Activated CD4-positive, alpha-beta T cell treated with anti-CD3 and anti-CD28 coated beads, Interleukin-2, amount 10 ng/mL, durations not matched to agents 24 days and 14 days (primary cell): ENCODE measurements at places on chromosomes 1 and 21. TPM values are rescaled to one million over a fixed set of nuclear protein-coding genes. Genes with fewer than 3 reads are reported as not detected.

GRCh38 chr1:43719063-43719462, 11.7 kb downstream of the ST3GAL3 start:
- DNase-seq, result no peak

DNA sequence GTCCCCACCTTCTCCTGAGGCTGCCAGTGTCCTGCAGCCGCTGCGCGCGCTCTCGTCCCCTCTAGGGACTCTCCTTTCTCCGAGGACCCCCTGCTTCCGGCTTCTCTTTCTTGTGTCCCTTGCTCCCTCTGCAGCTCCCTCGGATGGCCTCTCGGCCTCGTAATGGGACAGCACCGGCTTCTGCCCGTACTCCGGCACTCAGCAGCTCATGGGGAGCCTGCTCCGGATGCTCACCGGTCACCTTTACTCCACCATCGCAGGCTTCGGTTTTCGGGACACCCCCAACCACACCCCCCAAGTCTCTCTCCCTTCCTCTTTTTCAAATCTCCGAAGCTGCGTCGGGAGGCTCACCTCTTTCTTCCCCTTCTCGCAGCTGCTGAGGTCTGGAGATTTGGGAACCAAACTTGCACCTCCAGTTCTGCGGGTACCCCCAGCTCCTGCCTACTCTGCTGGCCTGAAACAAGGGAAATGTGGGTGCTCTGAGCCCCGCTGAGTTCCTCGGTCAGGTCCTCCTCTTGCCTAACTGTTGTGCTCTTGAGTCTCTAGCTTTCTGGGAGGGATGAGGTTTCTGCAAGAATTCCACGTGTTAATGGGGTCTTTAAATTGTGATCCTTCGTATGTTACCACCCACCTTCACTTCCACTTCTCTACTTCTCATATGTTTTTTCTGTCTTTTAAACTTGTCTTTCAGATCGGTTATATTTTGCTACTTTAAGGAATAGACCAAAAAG, 930 bp downstream of the CDC14A start:
- DNase-seq, result peak; percentile 83

GRCh38 chr1:6243053-6243834, 735 bp upstream of the HES3 start:
- DNase-seq, result no peak

- DNase-seq, result no peak
These were observed 88.8 kb downstream of the RGL1 start for GRCh38 chr1:183893561-183894289.

GRCh38 chr1:53288002-53288789, 39.7 kb downstream of the LRP8 start:
- DNase-seq, result no peak

DNA sequence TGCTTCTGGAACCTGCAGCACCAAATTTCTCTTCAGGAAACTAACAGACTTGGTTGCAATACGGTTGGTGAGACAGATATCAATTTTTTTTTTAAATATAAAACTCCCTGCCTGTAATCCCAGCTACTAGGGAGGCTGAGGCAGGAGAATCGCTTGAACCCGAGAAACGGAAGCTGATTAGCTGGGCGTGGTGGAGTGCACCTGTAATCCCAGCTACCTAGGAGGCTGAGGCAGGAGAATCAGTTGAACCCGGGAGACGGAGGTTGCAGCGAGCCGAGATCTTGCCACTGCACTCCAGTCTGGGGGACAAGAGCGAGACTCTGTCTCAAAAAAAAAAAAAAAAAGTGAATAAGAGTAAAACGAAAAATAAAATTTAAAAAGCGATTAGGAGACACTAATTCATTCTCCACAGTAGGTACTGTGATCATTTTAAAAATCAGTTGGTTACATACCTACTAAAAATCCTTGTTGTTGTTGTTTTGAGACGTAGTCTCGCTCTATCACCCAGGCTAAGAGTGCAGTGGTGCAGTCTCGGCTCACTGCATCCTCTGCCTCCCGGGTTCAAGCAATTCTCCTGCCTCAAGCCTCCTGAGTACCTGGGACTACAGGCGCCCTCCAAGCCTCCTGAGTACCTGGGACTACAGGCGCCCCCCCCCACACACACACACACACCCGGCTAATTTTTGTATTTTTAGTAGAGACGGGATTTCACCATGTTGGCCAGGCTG, 796 bp upstream of the RBM8A start:
- DNase-seq, result peak; percentile 67

GRCh38 chr1:180198196-180198595, 31.9 kb upstream of the LHX4 start:
- no peak for DNase-seq

DNA sequence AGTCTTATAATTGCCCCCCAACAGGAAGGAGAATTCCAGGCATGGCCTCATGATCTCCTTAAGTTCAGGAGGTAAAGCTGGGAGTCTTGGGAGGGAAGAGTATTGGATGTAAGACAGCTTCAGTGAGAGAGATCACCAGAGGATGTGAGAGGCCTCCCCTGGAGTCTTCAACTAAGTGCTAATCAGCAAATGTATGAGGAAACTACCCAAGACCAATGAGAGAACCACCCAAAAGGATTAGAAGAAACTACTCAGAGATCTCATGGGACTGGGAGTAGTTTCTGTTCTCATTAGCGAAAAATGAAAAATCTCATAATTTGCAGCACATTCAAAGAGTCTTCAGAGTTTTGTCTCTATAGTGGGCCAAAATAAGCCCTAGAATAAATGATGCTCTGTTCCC, 36.6 kb upstream of the WNT2B start:
- DNase-seq, result no peak

GRCh38 chr21:36948686-36949085, 17.8 kb downstream of the HLCS start:
- no peak for DNase-seq

- DNase-seq, result no peak
These were observed 10.3 kb downstream of the PRRX1 start for GRCh38 chr1:170674239-170674638.

DNA sequence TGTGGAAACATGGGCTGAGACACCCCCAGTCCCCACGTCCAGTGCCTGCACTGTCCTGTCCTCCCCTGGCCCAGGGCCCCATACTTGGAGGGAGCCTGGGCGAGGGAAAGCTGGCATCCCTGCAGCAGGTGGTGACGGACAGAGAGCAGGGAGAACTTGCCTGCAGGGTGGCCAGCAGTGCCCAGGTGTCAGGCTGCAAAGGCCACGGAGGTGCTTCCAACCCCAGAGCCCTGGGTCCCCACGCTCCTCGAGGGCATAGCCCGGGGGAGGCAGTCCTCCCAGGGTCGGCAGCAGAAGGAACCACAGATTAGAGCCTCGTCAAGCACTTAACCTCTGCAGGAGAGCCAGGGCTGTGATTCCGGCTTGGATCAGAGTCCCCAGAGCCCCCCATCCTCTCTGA, 77.5 kb downstream of the ARHGEF16 start:
- no peak for DNase-seq

Gene RGS13
- not detected in 2 replicates for total RNA-seq

GRCh38 chr21:35697321-35697808, 363.0 kb downstream of the SETD4 start:
- no peak for DNase-seq

Gene SLC44A5
- total RNA-seq, result not detected in 2 replicates

DNA sequence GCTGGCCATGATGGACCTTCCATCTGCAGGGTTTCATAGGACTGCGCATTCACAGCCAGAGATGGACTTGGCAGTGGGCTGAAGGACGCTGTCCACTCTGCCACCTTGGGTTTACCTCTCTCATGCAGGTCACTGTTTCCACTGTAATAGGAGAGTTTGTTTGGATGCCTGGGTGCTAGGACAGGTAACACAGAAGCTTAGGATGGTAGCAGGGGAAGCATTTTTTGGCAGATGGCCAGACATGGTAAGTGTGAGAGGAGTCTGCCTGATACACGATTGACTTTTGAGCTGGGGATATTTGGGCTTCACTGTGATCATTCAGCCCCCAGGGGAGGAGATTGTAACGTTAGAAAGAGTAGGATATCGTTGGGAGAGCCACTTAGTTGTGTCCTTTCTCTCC, 11.8 kb downstream of the PSEN2 start:
- peak; percentile 71 for DNase-seq

DNA sequence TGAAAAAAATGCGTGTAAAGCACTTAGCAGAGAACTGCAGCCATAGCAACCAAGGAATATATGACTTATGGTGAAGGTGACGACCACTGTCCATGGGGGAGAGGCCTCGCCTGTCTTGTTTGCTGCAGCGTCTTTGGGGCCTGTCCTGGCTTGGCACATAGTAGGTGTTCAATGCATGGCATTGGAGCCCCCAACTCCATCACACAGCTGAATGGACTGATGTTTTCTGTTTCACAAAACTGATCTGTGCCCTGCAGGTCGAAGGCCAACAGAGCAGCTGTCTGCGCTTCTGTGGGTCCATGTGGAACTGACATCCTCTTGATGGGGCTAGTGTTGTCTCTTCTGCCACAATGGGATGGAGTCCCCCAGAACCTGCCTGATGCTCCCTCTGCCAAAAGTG, 296.0 kb downstream of the PTPRU start:
- DNase-seq, result no peak

DNA sequence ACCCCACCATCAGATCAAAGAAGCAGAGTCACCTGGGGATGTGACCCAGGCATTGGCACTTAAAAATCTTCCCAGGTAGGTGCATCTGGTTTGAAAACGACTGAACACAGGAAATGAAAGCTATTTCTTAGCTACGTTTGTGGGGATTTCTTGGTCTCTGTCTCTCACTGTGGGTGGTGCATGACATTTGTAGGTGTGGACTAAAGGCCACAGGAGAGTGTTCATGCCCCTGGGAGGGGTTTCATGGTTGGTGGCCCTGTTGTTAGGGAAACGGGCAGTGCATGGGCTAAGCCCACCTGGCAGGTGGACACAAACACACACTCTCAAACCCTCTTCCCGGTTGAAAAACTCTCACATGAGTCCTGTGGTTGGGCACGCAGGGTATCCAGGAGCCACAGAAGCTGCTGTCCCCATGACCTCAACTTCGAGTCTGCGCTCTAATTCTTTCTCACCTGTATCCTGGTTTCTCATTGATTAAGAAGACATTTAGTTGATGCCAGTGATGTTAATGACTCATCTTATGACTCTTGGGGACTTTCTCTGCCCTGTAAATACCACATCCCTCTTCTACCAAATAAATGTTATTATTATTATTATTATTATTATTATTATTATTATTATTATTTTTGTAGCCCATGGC, 119.4 kb downstream of the MRPS6 start:
- DNase-seq, result peak; percentile 80

DNA sequence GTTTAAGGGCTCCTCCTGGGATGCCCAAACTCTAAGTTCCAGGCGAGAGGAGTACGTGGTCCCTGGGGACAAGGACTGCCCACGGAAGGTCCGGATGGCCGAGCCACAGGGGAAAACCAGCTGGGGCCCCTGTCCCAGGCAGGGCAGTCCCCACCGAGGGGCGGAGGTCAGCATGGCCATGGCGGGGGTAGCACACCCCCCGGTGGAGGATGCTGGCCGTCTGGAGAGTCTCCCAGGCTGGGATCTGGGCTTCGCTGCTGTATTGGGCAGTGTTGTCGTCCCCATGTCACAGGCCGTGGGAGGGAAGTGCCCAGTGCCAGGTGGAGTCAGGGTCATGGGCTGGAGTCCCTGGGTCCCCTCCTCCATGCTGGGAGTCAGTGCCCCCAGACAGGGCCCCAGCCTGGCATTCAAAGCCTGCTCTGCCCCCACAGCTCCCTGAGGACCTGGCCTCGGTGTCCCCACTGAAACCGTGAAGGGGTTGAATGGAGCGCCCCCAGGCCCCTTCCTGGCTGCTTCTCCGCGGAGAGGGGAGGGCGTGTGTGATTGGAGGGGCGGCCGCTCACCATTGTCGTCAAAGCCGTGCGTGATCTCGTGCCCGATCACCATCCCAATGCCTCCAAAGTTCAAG, 6.8 kb downstream of the PRXL2B start:
- no peak for DNase-seq

GRCh38 chr1:5659606-5660005, 332.6 kb downstream of the NPHP4 start:
- DNase-seq, result no peak

- peak; percentile 69 for DNase-seq
These were observed 768 bp upstream of the RIIAD1 start for GRCh38 chr1:151720554-151720953.

GRCh38 chr1:224170748-224171478, 12.1 kb upstream of the DEGS1 start:
- DNase-seq, result peak; percentile 80

Gene ADAMTS1
- total RNA-seq, result 0.95 and 1.7 TPM in 2 replicates

Gene DEPDC1
- 10.8 and 13.3 TPM in 2 replicates for total RNA-seq

DNA sequence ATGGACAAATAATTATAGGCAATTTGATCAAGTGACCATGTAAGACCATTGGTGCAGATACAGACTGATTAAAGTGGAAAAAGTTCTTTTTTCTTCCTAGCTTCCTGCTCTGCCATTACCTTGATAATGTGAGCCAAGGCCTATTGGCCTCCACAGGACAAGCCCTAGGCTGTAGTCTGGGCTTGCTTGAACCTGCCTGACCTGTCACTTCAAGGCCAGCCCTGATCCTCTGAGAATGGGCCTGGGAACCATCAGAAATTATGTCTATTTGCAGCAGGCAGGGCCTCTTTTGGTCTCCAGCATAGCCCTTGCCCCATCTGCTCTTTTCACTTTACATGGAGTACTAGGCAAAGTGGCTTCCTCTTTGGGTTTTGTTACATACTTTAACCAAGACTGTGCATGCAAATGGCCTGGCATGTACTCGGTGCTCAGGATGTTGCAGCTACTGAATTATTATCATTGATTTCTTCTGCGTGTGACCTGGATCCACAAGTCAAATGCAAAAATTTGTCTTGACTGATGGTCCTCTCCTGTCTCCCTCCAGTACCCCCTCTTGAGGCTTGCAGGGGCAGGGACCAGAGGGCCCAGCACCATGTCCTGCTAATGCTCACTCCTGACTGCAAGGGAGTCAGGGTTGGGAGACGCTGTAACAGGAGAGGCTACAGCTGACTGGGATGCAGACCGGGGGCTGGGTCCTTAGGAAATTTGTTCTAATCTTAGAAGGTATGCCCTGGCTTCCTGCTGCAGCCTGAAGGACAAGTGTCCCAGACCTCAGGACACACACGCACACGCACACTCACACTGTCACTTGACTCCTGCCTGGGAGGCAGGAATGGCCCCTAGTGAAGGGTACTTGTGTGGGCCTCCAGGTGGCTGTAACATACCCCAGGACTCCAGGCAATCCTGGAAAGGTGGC, 39.4 kb downstream of the RCSD1 start:
- DNase-seq, result no peak

- DNase-seq, result no peak
These were observed 110.0 kb downstream of the APP start for GRCh38 chr21:26060335-26061115.

Gene AKNAD1
- not detected in 2 replicates for total RNA-seq
